AG10803 (cell line): ENCODE measurements at places on chromosomes 5 and 9.

GRCh38 chr5:35685161-35685560, 67.5 kb downstream of the SPEF2 start:
- no peak for DNase-seq

DNA sequence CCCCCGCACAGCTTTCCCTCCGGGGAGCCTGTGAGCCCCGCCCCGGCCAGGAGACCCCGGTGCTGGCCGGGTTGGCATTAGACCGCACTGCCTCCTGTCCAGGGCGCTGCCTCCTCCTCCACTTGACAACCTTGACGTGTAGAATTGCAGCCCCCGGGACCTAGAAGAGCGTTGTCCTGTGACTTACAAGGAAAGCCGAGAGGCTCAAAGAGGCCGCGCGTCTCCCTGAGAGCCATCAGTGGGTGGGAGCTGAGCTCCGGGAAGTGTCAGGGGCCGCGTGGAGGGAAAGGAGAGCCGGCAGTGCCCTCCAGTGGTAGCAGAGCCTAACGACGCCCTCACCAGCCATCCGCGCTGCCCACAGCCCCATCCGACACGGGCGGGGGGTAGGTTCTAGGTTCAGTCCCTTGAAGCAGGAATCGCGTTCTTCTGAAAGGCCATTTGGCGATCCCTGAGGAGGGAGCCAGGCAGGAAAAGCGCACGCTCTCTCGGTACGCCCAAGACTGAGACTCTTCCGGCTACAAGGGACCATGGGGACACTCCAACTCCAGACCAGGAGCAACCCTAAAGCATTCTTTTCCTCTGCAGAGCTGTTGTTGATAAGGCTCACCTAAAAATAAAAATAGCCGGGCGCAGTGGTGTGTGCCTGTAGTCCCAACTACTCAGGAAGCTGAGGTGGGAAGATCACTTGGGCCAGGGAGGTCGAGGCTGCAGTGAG, 40.6 kb upstream of the SAP30L start:
- DNase-seq, result peak; percentile 66

GRCh38 chr9:91985692-91986091, 35.7 kb upstream of the ROR2 start:
- no peak for DNase-seq

GRCh38 chr9:96619124-96619465, 548 bp downstream of the CDC14B start:
- DNase-seq, result no peak

DNA sequence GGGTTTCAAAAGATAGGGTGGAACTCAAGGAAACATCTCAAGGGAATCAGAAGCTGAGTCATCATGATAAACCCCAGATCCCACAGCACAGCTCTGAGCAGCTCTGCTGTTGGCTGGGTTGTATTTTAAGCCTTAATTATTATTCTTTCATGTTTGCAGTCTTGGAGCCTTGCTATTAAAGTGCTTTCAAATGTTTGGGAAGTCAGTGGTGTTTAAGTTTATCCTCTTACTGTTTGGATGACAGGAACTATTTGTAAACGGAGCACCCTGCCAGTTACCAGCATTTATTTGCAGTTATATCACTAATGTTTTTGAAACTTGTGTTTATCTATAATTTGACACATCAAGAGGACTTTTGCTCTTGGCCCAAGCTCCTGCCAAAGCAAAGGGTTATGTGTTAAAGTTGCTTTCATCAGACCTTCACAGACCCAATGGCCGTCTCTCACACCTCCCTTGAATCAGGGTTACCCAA, 141.1 kb upstream of the SPDL1 start:
- peak; percentile 42 for DNase-seq
